CD4-positive, alpha-beta T cell treated with Interleukin-4 for 4 hours (primary cell): ENCODE measurements at places on chromosomes 16 and 17.

GRCh38 chr16:22375117-22375962 is 921 bp upstream of the CDR2 start:
- no peak for DNase-seq

DNA sequence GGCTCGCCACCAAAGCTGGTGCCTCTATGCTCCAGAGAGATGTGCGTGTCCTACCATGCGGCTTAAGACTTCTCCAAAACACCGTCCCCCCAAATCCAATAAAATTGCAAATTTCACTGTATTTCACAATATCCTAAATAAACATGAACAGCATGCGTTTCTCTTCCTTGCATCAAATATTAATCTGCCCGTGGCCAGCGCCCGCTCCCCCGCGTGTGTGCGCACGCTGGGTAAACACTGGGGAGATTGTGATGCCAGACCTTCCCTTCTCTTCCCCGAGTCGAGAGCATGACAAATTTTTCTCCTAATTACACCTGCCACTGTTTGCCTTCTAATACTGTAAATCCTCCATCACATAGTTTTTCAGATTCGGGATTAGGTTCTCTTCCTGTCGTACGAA is 148.1 kb downstream of the MRM1 start:
- DNase-seq: no peak

GRCh38 chr16:2833776-2834175 is 3.7 kb downstream of the ZG16B start:
- DNase-seq: no peak

- no peak for DNase-seq
Measured at GRCh38 chr17:16924696-16925440, 47.0 kb downstream of the TNFRSF13B start.

GRCh38 chr17:68878226-68878885 is 76.8 kb downstream of the ABCA8 start:
- DNase-seq: no peak

GRCh38 chr16:51508490-51509212 is 357.6 kb upstream of the SALL1 start:
- DNase-seq: no peak

DNA sequence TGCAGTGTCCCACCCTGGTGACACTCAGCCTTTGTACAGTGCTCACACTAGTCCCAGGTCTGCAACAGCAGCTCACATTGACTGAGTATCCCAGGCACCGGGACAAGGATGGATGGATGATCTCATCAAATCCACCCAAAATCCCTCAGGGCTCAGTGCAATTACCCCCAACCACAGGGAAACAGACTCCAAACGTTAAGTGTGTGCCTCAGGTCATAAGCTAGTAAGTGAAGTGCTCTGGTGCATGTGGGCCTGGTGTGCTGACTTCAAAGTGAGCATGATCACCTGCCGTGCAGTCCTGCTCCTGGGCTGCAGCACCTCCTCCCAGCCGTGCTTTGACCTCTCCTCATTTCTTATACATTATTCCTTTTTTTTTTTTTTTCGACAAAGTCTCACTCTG is 31.2 kb upstream of the CD300E start:
- no peak for DNase-seq

DNA sequence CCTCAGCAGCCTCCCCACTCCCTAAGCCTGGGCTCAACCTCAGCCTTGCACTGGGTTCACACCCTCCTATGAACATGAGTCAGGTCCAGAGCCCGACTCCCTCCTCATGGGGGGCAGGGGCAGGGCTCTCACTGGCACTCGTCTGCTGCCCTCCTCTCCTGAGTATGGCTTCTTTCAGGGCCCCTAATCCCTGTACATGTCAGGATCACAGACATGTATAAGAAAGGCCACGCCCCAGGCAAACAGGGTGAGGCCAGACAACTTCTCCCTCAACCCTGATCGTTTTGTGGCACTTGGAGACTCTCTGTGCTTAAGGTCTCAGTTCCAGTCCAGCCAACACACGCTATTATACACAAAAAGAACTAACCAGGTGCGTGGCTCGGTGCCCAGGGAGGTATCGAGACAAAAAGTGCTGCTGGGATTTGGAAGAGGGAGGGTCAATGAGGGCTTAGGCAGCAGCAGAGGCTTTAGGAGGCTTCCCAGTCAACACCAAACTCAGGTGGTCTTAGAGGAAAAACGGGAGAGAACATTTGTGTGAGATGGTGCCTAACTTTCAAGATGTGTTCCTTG is 45.2 kb downstream of the CMTM3 start:
- DNase-seq: no peak

GRCh38 chr17:511001-511698 is 158.5 kb upstream of the RPH3AL start:
- DNase-seq: no peak

DNA sequence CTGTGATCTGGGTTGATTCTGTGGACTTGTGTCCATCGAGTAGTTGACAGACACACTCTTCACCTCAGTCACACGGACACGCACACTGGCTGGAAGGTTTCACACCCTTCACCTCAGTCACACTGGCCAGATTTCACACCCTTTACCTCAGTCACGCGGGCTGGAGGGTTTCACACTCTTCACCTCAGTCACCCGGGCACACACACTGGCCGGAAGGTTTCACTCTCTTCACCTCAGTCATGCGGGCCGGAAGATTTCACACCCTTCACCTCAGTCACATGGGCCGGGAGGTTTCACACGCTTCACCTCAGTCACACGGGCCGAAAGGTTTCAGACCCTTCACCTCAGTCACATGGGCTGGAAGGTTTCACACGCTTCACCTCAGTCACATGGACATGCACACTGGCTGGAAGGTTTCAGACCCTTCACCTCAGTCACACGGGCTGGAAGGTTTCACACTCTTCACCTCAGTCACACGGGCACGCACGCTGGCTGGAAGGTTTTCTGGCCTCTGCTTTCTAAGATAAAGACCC is 96.2 kb downstream of the PGS1 start:
- DNase-seq: peak; percentile 11

GRCh38 chr16:69476920-69477443 is 52.6 kb downstream of the CYB5B start:
- DNase-seq: no peak

DNA sequence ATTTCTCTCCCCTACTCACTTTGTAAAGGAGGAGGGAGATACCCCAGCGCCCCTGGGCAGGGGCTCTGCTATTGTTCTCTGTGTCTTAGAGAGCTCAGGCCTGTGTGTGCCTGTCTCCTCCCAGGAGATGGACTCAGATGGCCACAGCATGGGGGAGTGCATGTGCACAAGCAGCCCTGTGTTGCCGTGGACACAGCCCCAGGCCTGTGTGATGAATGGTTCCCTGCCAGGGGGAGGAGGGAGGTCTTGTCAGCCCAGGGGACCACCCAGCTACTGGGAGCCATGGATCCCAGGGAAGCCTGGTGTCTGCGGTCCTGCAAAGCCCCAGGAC is 26.3 kb downstream of the GINS2 start:
- DNase-seq: no peak

DNA sequence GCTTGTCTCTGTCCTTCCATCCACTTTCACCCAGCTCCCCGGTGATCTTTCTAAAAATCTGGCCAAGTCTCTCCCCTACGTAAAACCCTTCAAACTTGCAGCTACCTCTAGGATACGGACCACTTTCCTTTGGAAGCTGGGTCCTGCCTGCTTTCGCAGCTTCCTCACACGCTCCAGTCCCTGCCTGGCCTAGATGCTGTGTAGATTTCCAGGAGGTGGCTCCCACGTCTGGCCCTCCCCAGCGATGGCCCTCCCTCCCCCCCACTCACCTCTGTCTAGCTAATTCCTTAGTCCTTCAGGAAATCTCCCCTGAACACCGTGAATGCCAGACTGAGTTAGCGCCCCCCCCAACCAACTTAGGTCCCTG is 579 bp upstream of the LRRC59 start:
- DNase-seq: no peak

DNA sequence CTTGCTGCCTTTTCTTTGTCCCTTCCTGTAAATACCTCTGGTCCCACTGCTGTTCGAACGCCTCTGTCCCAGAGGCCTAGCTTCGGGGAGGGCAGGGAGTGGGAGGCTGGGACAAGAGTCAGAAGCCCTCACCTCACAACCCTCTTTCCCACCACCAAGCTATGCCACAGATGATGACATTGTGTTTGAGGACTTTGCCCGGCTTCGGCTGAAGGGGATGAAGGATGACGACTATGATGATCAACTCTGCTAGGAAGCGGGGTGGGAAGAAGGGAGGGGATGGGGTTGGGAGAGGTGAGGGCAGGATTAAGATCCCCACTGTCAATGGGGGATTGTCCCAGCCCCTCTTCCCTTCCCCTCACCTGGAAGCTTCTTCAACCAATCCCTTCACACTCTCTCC is 10.4 kb downstream of the ARRB2 start:
- no peak for DNase-seq

GRCh38 chr17:2064980-2065785 is 10.3 kb downstream of the HIC1 start:
- DNase-seq: peak; percentile 30

GRCh38 chr16:28873543-28874201 is 4.6 kb upstream of the ATP2A1 start:
- DNase-seq: peak; percentile 47

GRCh38 chr16:1014771-1015495 is 33.4 kb downstream of the SOX8 start:
- no peak for DNase-seq

- no peak for DNase-seq
Measured at GRCh38 chr16:64532117-64532516, 589.7 kb downstream of the CDH11 start.

DNA sequence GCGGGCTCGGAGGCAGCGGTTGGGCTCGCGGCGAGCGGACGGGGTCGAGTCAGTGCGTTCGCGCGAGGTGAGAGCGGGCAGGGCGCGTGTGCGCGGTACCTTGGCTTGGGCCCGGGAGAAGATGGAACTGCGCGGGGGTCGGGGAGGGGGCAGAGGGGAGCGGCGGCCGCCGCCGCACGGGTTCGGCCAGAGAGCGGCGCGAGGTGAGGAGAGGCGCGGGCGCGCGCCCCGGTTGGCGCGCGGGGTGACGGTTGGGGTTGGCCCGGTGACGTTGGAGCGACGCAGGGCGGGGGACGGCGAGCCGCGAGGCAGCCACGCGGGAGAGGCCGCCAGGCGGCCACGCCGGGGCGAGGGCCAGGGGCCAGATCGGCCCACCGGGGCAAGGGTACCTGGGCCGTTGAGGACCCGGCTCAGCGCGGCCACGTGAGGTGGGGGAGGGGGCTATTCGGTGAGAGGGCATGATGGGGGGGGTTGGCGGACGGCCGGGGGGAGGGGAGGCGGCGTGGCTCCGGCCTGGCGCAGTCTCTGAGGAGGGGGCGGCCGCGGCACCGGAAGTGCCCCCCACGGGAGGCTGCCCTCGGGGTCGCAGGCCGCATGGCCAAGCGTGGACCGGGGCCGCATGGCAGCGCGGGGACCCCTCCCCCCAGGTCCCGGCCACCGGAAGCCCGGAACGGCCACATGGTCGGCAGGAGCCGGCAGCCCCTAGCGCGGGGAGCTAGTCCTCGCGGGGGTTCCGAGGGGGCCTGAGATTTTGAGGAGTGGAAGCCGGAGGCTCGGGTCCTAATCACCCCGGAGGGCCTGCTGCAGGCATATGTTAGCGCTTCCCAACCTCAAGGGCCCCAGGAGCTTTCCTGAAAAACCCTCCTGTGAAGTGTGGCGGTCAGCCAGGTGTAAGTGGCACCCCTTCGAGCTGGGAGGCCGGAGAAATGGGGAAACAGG is 527 bp downstream of the EIF5A start:
- peak; percentile 19 for DNase-seq

DNA sequence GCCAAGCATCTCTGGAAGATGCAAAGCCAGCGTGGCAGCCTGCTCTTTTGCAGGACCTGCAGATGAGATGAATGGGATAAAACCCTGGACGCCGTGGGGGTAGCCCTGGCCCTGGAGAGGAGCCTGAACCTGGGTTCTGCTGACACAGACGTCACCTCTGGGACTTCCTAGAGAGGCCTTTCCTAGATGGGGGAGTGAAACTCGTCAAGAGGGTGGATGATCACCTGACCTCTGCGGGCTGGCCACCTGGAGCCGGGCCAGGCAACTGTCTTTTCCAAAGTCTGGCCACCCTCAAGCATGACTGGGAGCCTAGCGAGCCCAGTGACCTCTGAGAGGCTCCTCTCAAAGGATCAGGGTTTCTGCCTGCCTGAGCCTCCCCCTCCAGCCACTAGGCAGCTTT is 529.0 kb downstream of the KCNJ18 start:
- no peak for DNase-seq

- DNase-seq: no peak
Measured at GRCh38 chr17:49887086-49887743, 39.3 kb upstream of the TAC4 start.

- no peak for DNase-seq
Measured at GRCh38 chr17:41413353-41413957, 10.9 kb downstream of the KRT37 start.
